GM12865 (cell line): ENCODE measurements at places on chromosomes 1 and 21.

- DNase-seq: no peak
These were observed 3.6 kb downstream of the KRTAP21-3 start for GRCh38 chr21:30714946-30715345.

GRCh38 chr1:15626269-15626950 lies 9.2 kb downstream of the DDI2 start:
- no peak for DNase-seq

- no peak for DNase-seq
These were observed 181.8 kb downstream of the NFIA start for GRCh38 chr1:61263905-61264824.

DNA sequence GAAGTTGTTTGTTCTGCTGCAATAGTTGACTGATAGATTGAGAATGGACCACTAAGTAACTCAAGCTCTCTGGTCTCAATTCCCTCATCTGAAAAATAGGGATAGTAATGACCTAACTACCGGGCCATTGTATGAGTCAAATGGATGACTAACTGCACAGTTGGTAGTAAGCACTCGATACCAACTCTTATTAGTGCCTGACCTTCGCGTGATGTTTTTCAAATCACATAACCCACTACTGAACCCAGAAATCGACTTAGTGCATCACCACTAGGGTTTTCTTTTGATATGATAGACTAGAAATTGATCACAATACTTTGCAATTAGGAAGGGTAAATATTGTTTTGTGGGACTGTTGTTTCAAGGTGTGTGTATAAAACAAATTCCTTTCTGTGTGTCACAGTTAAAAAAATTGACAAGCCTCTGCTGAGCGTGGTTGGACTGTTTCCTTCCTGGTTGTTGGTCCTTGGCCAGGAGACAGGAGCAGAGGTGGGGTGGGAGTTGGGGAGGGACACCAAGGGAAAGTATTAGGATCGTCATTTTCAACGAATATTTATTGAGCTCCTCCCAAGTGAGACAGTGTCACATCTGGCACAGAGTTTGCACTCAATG lies 54.0 kb upstream of the LRP8 start:
- DNase-seq: no peak

GRCh38 chr1:70675737-70676156 lies 264.7 kb downstream of the CTH start:
- peak; percentile 29 for DNase-seq

DNA sequence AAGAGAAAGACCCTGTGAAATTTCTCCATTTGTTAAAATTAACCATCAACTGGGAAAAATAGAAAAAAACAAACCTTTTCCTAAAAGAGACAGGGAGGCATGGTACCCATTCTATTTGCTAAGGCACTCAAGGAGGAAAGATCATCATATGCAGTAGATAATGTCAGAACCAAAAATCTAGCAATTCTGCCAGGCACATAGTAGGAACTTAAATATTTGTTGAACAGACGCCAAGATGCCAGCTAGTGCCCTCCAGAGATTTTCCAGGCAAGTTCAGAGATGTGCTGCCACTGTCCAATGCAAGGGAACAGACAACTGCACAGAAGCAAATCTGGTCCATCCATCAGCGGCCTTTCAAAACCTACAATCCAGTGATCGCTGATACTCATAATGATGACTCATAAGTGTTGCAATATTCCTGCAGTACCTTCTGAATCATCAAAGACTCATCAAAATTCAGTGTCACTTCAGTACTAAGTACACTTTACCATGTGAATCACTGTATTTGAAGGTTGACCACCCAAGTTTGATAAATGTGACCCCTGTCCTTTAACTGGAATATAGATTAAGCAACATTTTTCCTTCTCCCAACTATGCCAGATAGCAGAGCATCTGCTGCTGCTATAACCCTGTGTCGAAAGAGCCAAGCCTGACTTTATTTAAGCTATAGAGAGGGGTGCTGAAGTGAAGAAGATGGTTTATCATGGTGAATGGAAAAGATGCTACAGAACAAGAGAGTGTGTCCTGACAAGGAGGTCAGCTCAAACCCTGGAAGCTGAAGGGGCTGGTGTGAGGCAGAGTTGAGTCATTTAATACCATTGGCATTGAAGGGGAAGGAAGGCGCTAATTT lies 99.1 kb downstream of the MT1HL1 start:
- no peak for DNase-seq

GRCh38 chr1:90476411-90476810 lies 240.7 kb downstream of the BARHL2 start:
- DNase-seq: no peak

- peak; percentile 22 for DNase-seq
These were observed 686 bp downstream of the MIIP start for GRCh38 chr1:12019858-12020509.

GRCh38 chr1:160777486-160778089 lies 18.4 kb upstream of the LY9 start:
- DNase-seq: peak; percentile 77

- no peak for DNase-seq
These were observed 707 bp upstream of the GPR153 start for GRCh38 chr1:6261615-6261995.

- no peak for DNase-seq
These were observed 72.0 kb upstream of the VAV3 start for GRCh38 chr1:108036796-108037562.

DNA sequence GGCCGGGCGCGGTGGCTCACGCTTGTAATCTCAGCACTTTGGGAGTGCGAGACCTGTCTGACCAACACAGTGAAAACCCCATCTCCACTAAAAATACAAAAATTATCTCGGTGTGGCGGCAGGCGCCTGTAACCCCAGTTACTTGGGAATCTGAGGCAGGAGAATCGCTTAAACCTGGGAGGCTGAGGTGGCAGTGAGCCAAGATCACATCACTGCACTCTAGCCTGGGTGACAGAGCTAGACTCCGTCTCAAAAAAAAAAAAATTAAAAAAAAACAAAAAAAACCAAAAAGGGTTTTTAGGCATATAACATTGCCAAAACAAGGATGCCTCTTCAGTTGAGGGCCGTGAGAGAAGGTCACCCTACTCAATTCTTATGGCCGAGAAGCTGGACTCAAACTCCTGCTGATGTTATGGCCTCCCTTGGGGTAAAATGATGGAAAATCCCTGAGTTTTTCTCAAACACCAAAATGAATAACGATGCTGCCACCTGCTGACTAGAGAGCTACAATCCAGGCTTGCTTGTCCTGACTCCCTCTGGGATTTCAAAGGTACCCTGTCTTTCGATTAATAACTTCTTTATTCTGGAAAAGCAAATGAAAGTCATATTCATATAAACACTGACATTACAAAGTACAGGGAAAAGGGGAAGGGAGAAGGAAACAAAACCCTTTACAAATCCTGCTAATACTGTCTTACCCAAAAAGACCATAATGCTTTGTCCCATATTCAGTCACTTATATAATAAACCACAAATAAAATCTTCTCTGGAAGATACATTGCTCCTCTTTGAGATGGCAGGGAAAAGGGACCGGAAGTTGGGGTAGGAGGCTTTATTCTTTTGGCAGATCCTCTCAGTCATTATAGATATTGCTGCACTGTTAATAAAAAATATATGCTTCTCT lies 10.7 kb downstream of the RAB42 start:
- peak; percentile 61 for DNase-seq

- no peak for DNase-seq
These were observed 186.5 kb upstream of the GALNT2 start for GRCh38 chr1:229880271-229881170.

DNA sequence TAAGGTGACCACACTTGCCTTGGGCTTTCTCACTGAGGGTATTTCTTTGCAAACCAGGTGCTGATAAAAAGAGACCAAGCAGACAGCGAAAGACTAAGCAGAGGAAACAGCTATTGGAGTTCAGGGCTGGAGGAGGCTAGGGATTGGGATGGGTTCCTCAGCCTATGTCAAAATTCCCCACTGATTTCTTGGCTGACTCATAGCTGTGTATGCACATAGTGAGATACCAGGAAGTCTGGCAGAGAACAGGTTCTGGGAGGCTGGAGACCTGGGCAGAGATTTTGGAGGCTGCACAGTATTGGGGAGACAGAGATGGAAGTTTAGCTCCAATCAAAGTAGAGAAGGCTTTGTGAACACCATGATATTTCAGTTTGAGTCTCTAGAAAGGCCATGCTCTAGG lies 25.3 kb downstream of the YARS1 start:
- DNase-seq: no peak

- no peak for DNase-seq
These were observed 4.7 kb downstream of the RIMKLA start for GRCh38 chr1:42385283-42385682.

- no peak for DNase-seq
These were observed 55.5 kb downstream of the TLR5 start for GRCh38 chr1:223087291-223088255.
